NCI-H524 treated with DMSO at 0.1 percent for 48 hours (cell line): ENCODE measurements at places on chromosomes 3 and 15.

DNA sequence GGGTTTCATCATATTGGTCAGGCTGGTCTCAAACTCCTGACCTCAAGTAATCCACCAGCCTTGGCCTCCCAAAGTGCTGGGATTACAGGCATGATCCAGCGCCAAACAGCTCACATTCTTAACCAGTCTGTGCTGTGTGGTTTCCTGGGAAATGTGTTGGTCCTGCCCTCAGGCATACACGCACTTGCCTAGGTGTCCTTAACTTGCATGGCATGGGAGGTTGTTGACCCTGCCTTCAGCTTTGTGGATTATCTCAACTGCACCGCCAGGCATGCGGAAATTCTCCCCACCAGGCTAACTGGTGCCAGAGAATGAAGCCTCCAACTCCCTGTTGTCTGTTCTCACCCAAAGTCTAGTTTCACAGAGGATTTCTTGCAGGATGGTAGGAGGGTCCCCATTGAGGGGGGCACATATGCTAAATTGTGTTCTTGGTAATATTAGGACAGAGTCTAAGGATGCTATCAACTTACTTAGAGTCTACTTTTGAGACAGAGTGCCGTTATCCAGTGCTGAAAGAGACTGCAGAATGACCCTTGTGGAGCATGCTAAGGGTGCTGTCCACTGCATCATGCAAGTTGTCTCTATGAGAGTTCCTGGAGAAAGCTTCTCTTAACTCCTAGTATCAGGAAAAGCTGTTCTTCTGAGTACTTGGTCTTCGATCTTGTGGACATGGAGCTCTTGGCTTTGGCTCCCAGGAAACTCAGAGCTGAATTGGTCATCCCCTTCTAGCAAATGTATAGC, 61.6 kb upstream of the EIF1B start:
- no peak for DNase-seq

- no peak for DNase-seq
These were observed 252.1 kb upstream of the KCNMB2 start for GRCh38 chr3:178284181-178284580.

- DNase-seq = no peak
These were observed 95.2 kb downstream of the PLSCR2 start for GRCh38 chr3:146374146-146374545.

DNA sequence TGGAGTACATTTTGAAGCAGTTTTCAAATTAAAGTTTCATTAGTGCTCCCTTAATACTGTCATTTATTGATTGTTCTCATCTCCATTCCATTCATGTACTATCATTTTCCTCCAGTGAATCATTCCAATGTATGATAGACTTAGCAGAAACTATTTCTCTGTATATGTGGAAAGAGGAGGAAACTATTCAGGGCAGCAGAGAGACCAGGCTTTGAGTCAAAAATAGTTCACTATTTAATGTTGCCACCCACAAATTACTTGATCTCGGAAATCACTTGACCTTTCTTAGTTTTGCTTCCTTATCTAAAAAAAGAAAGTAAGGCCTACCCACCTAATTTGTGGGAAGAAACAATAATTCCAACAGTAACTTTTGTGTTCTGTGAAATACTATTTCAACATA, 610.5 kb upstream of the ZNF385D start:
- DNase-seq = no peak
